Stomach (tissue), 19 donors: ENCODE measurements at places on chromosomes 5 and 9. TPM values are rescaled to one million over a fixed set of nuclear protein-coding genes. Genes with fewer than 3 reads are reported as not detected.

GRCh38 chr9:89032173-89032572, 40.9 kb downstream of the S1PR3 start:
- DNase-seq = no peak

DNA sequence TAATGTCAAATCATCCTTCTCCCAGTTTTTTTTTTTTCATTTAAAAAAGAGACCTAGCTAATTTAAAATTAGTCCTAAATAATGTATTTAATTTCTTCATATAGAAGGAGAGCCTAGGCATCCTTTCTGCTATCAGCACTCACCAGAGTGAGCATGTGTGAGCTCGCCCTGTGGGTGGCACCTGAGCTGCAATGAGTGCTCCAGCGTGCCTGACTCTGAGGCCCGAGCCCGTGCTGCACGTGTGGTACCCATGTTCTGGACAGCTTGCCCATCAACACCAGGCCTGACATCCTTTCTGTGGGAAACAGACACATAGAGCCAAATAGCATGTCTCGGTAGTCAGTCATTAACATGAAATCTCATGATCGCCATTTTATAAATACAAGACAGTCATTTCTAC, 381.4 kb downstream of the DTWD2 start:
- DNase-seq = no peak

DNA sequence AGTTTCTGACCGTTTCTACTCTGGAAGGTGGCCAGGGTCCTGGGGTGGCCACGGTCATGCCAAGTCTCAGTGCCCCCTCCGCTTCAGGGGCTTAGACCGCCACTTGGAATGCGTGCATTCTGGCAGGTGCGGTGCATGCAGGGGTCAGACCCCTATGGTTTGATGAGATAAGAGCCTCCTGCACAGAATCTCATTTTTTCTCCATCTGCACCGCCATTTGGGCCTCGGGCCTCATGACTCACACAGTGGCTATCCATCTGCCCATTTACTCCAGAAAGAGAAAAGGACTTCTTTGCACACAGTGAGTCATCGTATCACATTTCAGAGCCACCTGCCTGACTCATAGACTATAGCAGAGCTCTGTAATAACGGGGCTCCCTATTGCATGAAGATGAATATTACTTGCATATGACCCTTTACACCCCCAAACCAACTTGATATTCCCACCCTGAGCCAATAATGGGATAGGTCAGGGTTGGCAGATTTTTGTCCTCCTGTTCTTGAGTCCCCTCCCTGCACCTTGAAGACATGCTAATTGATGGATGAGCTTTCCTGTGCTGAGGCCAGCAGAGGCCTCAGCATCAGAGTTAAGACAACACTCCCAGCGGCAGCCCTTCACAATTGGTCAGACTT, 157.4 kb downstream of the NR3C1 start:
- no peak for DNase-seq

DNA sequence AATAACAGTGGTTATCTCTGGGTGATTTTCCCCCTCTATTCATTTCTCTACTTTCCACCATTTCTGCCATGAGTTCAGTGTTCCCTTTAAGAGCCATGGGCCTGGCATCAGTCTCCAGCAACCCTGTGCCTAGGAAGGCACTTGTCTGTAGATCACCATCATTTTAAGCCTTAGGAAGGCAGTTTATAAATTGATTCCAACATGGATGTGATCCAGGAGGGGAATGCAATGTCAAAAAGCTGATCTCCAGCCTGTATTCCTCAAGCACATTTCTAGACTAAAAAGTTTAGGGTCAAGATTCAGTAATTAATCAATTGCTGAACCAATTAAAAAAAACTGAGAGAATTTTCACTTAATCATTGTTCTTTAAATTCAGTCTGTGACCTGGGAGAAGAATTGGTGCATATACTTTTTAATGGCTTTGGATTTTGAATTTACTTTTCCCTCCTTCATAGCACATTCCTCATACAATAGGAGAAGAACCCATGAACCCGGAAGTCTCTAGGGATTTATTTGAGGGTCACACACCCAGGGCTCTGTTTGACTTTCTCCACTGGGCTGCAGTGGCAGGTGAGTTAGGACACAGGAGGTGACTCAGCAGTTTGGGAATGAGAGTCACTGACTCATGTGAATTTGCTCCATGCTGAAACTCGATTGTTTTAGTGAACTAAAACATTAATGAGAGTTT, 6.1 kb upstream of the ERMP1 start:
- peak; percentile 92 for DNase-seq

DNA sequence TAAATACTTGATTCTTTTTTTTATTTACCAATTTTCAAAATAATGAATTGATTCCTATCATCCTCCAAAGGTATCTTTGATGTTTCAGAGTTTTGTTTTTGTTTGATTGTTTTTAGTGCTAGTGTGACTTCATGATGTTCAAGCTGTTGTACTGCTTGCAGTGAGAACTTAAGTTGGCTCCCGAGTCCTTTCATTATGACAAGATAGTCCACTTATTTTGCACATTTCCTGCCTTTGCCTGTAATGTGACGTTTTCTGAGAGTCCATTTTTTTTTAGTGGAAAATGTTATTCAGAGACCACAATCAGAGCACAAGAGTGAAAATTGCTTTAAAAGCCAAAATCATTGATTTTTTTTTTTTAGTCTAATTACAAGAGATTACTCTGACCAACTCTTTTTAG, 60.1 kb upstream of the FCHO2 start:
- no peak for DNase-seq

DNA sequence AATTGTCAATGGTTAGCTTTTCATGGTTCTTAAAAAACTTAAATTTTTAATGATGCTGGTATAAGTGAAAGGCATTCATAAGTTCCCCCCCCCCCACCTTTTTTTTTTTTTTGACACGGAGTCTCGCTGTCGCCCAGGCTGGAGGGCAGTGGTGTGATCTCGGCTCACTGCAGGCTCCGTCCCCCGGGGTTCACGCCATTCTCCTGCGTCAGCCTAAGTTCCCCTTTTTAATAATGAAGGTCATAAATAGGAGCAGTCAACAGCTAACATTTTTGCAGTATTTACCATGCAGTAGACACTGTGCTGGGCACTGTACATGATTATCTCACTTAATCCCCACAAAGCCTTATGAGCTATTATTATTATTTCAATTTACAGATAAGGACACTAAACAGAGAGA, 556.3 kb downstream of the PDE4D start:
- no peak for DNase-seq

DNA sequence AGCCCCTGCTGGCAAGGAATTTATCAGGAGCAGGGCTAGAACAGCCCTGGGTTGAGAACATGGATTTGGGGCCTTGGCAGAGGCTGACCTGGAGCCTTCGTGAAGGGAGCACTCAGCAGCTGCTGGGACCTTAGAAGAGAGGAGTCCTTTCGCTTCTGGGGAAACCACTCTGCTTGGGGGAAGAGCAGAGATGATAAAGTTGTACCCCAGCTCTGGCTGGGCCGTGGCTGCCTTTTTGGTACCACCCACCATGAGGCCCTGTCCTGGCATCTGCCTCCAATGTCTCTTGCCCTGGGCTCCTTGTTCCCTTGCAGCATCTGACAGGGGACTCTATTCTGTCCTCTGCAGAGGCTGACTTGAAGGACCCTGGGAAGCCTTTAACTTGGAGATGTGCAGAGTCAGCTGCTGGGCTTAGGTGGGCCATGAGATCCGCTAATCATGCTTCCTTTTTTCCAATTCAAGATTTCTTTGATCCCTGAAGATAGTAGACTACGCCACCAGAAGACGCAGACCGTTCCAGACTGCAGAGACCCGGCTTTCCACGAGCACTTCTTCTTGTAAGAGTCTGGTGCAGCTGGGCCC, 20.2 kb downstream of the RGS3 start:
- DNase-seq = no peak

DNA sequence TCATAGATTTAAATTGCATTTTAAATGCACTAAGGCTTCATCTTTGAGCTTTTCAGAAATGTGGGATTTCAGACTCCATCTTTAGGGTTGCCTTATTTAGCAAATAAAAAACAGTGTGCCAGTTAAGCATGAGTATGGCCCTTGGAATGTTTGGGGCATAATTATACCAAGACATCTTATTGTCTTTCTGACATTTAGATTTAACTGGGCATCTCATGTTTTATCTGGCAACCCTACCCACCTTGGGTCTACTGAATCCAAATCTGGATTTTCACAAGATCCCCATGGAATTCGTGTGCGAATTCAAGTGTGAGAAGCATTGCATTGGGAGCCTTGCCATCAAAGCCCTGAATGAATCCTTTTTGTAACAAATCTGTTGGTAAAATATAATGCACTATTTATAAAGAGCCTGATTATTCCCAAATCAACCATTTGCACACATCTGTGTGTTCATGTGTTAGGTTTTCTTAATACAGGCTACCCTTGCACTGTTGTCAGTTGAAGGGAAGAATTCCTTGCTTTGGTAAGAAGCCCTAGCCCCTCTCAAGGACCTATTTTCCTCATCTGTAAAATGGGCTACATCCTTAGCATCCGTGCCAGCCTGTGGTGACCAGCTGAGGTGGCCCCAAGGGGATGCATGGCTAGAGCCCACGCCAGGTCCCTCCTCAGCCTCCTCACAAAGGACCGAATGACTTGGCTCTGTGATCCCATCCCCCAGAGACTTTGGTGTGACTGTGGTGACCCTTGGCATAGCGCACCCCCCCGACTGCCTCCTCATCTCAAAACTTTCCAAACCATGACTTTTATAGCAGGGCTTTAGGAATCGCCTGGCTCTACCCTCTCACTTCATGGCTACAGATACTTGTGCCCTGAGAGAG, 8.1 kb downstream of the GSN start:
- DNase-seq = no peak

DNA sequence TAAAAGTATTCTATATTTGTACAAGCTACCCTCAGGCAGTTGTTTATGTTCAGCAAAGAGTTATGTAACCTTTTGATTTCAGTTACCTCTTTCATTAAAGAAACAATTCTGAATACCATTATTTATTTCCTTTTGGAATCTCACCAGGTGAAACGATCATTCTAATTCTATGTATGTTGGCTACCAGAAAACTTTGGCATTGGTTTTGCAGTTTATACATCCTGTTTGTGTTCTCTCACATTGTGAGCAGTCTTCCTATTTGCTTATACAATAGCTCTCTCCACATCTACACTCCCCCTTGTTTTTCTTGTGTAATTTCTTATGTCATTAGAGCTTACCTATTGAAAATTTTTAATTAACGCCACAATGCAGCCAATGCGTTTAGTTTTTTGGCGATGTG, 276.0 kb upstream of the MPDZ start:
- DNase-seq = no peak

DNA sequence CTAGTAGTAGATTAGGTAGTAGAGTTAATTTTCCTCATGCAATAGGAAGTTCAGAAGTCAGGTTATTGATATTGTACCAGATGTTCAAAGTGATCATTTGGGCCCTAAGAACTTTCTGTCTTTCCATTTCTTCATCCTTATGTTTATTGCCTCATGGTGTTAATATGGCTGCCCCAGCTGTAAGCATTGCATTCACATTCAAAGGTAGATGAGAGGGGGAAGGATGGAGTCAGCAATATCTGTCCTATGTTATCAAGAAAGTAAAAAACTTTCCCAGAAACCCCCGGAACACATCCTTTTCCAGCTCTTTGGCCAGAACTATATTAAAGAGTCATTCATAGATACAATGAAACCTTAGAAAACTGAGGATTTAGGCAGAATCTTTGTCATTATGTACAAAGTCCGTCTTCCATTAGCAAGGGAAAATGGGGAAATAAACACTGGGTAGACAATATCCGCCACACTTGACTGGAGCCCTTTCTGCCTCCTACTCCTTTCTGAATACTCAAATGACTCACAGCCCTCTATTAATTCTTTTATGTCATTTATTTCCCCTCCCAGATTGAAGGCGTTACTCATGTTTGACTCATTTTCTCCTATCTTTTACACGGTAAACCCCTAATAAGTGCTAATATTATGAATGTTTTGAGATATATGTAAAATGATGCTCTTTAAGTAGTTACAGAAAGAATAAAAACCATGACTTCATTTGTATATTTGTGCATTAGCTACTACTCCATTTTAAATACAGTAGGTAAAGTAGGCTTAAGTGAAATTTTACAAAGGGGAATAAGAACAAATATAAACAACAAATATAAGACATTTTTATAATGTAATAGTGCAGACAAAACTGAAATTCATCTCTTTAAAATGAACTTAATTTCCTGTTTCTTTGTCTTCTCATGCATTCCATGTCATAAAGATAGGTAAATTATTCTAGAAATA, 127.6 kb downstream of the SLF1 start:
- DNase-seq = no peak

DNA sequence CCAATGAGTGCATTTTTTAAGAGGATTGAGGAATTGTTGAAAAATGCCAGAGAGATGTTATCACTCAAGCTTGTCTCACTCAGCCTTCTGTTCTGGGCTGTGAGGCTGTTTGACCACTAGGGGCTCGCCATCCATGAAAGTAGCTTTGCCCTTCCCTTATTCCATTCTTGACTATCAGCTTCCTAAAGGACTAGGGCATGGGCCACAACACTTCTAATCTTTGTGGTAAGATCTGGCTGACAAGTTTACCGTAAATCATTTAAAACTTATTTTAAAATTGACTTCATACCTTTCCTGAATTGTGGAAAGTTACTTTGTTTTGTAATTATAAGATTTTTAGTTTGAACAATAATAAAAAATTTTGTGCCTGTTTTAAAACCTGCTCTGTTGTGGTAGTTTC, 49.5 kb downstream of the TJP2 start:
- peak; percentile 71 for DNase-seq

DNA sequence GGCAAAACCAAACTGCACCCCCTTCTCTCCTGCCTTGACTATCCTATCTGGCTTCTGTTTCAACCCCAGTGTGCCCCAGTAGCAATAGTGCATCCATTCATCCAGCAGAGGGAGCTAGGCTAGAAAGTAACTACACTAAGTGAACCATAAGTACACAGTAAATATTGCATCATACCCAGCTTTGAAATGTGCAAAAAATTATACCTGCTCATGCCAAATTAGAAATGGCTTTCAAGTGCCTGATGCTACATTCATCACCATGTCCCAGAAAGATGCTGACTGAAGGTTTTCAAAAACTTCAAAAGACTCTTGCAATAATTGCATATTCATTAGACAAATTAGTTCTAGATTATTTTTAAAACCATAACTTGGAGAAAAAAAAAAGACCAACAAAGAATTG, 153.5 kb downstream of the PRELID2 start:
- DNase-seq = peak; percentile 41

- no peak for DNase-seq
Observed at GRCh38 chr5:169944922-169945680, 35.2 kb downstream of the INSYN2B start.

GRCh38 chr5:142202282-142202681, 93.7 kb downstream of the NDFIP1 start:
- DNase-seq = no peak

GRCh38 chr9:4937446-4937845, 47.6 kb upstream of the JAK2 start:
- DNase-seq = no peak

Gene MORN5
- 13.6 TPM for total RNA-seq

Gene ATP6V1G1
- total RNA-seq = 259 TPM

Gene ADAMTS2
- total RNA-seq = 41.5 TPM

Gene C6
- total RNA-seq = 0.45 TPM

Gene RIGI
- total RNA-seq = 14.8 TPM

Gene PLAC8L1
- not detected for total RNA-seq

Gene F2RL1
- total RNA-seq = 6.7 TPM

Gene PSD2
- not detected for total RNA-seq

Gene OBP2B
- not detected for total RNA-seq

Gene OR13C4
- 0.55 TPM for total RNA-seq

Gene TXNDC8
- total RNA-seq = not detected
